ENCODE measurements at places on chromosomes 5 and 9. TPM values are rescaled to one million over a fixed set of nuclear protein-coding genes. Genes with fewer than 3 reads are reported as not detected.

DNA sequence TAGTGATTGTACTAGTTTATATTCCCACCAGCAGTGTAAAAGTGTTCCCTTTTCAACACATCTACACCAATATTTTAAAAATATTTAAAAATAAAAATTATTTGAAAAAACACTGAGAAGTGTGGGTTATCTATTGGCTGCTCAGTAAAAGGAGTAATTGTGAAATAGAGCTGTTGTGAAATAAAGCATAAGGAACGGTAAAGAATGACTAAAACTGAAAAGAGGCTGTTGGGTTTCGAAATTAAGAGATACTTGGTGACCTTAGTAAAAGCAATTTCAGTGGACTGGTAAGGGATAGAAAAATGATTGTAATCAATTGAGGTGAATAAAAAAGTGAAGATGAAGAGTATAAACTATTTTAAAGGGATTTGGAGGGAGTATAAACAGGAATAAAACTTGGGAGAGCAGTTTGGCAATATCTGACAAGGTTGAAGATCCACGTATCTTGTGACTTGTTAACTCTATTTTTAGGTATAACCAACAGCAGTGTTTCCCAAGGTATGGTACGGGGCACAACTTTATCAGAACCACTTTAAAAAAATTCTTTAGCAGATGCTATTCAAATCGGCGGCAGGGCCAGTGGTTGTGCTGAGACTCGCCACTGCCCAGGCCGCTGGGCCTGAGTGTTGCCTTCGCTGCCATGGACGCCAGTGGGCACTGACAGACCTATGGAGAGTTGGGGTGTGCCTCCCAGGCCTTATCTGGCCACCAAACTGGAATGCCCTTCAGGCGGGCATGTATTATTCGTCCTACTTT lies 63.3 kb downstream of the TMEM38B start:
- no peak for DNase-seq

- DNase-seq = no peak
Observed at GRCh38 chr5:69414885-69415583, at the start of gene MARVELD2. Gene MARVELD2, plus strand, starts transcription at chr5:69415116. Its CDS starts 4,270 bp downstream, at chr5:69419386.

DNA sequence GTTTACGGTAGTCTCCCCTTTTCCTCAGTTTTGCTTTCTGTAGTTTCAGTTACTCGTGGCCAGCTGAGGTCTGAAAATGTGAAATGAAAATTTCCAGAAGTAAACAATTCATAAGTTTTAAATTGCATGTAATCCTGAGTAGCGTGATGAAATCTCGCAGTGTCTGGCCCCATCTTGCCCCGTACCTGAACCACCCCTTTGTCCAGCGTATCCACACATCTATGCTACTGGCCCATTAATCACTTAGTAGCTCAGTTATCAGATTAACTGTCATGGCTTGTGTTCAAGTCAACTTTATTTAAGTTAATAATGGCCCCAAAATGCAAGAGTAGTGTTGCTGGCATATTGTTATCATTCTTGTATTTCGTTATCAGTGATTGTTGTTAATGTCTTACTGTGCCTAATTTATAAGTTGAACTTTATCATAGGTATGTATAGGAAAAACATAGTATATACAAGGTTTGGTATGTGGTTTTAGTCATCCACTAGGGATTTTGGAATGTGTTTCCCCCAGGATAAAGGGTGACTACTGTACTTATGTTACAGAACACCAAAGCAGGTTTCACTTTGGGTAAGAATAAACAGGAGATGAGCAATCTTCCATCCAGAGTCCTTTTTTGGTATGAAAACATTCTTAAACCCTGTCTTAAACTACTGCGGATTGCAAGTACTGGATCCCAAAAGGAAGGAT lies 118.4 kb upstream of the KCNN2 start:
- DNase-seq = no peak

The DOCK8 gene
- 134 TPM for total RNA-seq

DNA sequence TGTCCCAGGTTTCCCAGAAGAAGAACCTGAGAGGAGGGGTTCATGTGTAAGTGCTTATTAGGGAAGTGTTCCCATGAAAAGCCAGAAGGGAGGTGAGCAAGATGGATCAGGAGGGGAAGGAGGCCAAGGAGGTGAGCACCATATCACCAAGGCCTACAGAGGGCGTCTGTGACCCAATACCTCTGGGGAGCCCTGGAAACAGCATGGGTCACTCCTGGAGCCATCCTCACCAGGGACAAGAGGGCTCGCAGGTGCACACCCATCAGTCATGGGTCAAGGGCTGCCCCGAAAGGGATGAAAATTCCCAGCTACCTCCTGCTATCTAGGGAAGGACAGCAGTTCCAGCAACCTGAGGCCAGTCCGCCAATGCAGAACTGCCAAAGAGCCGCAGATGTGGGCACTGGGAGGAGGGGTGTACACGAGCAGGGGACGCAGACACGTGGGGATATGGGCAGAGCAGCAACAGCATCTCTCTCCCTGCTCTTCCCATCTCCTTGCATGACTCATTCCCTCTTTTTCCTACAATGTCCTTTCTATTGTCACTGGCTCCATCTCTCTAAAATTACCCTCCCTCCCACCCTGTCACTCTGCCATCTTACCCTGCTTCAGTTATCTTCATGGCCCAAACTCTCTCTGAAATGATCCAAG lies 167.6 kb upstream of the FSTL4 start:
- no peak for DNase-seq

GRCh38 chr5:114989512-114989911 lies 180.2 kb downstream of the TRIM36 start:
- DNase-seq = no peak
